ENCODE measurements at places on chromosomes 1 and 21.

DNA sequence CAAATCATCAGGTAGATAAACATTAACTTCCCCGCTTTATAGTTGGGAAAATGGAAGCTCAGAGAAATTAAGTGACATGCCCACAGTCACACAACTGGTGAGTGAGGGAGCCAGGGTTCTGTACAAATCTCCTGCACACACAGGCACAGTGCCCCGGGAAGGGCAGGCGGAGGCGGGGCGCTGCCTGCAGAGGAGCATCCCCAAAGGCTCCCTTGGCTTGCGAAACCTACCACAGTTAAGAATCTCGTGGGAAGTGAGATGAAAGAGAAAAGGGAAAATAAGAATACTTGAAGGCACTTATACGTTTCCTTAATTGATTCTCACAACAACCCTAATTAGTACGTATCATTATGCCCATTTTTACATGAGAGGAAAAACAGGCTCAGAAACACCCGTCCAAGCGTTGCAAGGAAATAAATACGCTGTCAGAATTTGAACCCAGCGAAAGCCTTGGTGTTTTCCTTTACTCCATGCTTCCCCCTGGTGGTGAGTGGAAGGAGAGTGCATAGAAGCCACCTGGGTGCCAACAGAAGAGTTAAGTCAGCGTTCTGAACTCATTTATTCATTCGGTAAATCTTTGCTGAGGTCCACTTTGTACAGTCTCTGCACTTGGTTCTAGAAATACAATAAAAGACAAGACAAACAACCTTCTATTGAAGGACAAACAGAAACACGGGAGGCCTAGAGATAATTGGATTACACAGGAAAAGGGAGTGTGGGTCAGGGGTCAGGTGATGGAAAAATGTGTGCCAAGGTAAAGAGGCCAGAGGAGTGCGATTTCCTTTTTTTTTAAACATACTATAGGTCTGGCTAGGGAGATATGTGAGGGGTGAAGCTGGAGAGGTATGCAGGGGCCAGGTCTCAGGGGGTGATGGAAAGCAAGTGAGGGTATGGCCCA is 28.4 kb downstream of the ACP6 start:
- no peaks in the 10 kb centered on the region for H3K27me3 ChIP-seq
- peaks cover 68% of the 10 kb centered on the region for H3K4me1 ChIP-seq
- no peak overlapping the region for H3K4me3 ChIP-seq
- DNase-seq: peak; percentile 60
- peaks cover 33% of the 10 kb centered on the region for H3K36me3 ChIP-seq

GRCh38 chr1:209443975-209444651 is 139.4 kb upstream of the CAMK1G start:
- H3K36me3 ChIP-seq: no peaks in the 10 kb centered on the region
- peaks cover 7% of the 10 kb centered on the region for H3K27me3 ChIP-seq
- H3K4me1 ChIP-seq: no peaks in the 10 kb centered on the region

DNA sequence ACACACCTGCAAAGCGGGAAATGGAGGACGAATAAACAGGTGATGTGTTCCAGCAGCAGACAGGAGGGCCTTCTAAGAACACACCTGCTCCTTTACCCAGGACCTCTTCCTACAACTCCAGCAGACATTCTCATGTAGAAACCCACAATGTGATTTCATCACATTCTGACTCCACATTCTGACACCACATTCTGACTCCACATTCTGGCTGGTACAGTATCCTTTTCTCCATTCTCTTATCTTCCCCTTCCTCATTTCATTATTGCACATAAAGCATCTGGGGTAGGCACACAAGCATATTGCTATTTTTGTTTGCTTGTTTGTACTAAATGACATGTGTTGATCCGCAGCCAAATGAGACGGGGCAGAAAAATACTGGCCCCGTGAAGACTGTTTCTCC is 3.6 kb upstream of the ZNF124 start:
- H3K27me3 ChIP-seq: no peaks in the 10 kb centered on the region
- peaks cover 1% of the 10 kb centered on the region for H3K4me1 ChIP-seq
- H3K4me3 ChIP-seq: no peak overlapping the region
- H3K36me3 ChIP-seq: peaks cover 4% of the 10 kb centered on the region
- no peak overlapping the region for H3K27ac ChIP-seq

GRCh38 chr1:14500041-14500440 is 98.4 kb upstream of the KAZN start:
- H3K27ac ChIP-seq: no peak overlapping the region
- no peak for DNase-seq
- no peaks in the 10 kb centered on the region for H3K4me1 ChIP-seq
- H3K4me3 ChIP-seq: no peak overlapping the region

DNA sequence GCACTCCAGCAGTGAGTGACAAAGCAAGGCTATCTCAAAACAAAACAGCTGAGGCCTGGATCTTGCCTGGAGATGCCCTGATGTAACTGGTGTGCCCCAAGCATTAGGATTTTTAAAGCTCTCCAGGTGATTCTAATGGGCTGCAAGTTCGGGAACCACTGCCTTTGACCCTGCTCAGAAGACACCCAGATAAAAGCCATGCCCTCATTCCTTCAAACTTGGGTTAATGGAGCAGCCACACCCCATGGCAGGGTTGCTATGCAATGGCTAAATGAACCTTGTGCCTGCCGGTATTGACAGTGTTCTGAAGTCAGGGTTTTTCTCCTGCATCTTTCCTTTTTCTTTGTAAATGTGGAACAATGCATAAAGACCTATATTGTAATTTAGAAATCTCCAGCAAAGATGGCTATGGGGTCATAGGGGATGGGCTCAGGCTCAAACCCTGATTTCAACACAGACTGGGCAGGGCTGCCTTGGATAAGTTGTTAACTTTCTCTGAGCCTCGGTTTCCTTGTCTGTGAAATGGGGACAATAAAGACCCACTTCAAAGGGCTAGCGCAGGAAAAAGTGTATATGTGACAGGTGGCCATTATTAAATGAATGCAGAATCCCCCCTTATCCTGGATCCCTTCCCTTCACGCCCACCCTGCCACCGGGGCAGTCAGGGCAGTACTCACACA is 453 bp downstream of the TFF3 start:
- H3K36me3 ChIP-seq: no peaks in the 10 kb centered on the region
- no peak overlapping the region for H3K4me3 ChIP-seq
- no peak overlapping the region for H3K27ac ChIP-seq
- peaks cover 7% of the 10 kb centered on the region for H3K4me1 ChIP-seq
- H3K27me3 ChIP-seq: no peaks in the 10 kb centered on the region

DNA sequence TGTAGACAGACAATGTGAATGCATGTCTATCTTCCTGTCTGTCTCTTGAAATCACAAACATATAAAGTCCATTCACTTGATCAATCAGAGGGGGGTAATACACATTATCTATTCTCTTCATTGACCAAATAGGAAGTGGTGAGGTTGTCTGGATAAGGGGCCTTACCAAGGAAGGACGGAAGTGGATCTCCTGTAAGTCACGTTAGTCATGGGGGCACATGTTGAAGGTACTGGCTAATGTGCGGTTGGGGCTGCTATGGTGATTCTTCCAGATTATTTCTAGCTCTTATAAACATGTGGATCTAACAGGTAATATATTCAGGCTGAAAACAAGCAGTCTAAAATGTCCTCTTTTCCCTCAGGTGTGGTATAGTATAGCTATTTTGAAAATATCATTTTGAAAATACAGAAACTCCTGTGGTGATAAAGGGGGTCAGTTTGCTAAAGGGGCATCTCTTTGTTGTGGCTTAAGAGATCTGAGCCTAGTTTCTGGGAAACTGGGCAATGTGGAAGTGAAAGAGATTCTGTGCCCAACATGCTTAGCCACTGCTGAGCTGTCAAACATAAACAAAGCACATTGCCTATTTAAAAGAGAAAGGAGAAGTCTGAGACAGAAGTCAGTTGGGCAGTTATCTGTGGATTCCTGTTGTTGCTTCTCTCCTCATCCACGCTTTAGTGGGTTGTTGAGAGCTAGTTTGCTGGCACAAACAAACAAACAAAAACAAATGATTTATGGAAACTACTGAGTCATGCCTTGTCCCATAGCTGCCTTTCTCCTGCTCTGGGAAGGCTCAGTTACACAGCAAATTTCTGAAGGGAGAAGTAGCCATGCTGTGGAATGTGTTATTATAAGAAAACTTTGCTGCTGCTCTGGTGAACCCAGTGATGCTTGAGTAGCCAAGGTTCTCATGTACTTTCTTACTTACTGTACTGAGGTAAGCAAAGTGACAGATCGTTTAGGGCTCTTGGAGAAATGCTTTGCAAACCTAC is 166.9 kb downstream of the HLX start:
- no peaks in the 10 kb centered on the region for H3K36me3 ChIP-seq
- DNase-seq: no peak
- no peaks in the 10 kb centered on the region for H3K27me3 ChIP-seq
- H3K27ac ChIP-seq: no peak overlapping the region

DNA sequence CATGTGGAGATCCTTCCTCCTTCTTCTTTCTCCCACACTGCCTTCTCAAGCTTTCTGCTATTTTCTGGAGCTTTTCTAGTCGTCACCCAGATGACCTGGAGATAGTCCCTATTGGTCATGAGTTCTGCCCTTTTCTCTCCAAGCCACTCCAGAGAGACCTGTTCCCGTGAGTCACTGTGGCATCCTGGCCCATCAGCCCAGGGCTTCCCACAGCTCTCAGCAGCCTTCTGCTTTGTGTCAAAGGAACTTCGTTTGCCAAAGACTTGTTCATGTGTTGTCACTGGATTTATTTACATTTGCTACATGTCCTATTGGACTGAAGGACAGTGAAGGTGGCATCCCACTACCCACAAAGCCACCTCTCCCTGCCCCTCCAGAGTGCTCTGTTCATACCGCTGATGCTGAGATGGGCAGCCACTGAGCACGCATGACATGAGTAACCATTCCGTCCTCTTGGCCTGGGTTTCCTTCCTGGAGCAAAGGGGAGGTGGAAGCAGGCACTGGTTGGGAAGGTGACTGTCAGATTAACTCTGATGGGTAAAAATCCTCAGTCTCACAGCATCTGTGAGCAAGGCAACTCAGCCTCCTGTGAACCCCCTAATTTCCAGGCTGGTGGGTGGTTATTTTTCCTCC is 119.2 kb downstream of the EDEM3 start:
- no peak overlapping the region for H3K27ac ChIP-seq
- no peak for DNase-seq
- peaks cover 7% of the 10 kb centered on the region for H3K27me3 ChIP-seq
- no peak overlapping the region for H3K4me3 ChIP-seq
- no peaks in the 10 kb centered on the region for H3K36me3 ChIP-seq
- no peaks in the 10 kb centered on the region for H3K4me1 ChIP-seq

GRCh38 chr1:212463565-212464285 is 31.0 kb downstream of the NENF start:
- H3K4me3 ChIP-seq: no peak overlapping the region
- H3K27ac ChIP-seq: no peak overlapping the region
- H3K4me1 ChIP-seq: no peaks in the 10 kb centered on the region
- no peaks in the 10 kb centered on the region for H3K36me3 ChIP-seq
- H3K27me3 ChIP-seq: no peaks in the 10 kb centered on the region
- DNase-seq: no peak

DNA sequence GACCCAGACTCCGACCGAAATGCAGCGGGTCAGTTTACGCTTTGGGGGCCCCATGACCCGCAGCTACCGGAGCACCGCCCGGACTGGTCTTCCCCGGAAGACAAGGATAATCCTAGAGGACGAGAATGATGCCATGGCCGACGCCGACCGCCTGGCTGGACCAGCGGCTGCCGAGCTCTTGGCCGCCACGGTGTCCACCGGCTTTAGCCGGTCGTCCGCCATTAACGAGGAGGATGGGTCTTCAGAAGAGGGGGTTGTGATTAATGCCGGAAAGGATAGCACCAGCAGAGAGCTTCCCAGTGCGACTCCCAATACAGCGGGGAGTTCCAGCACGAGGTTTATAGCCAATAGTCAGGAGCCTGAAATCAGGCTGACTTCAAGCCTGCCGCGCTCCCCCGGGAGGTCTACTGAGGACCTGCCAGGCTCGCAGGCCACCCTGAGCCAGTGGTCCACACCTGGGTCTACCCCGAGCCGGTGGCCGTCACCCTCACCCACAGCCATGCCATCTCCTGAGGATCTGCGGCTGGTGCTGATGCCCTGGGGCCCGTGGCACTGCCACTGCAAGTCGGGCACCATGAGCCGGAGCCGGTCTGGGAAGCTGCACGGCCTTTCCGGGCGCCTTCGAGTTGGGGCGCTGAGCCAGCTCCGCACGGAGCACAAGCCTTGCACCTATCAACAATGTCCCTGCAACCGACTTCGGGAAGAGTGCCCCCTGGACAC is 534 bp downstream of the C1orf56 start:
- peak; percentile 65 for DNase-seq
- H3K27me3 ChIP-seq: no peaks in the 10 kb centered on the region
- peak overlapping the region; percentile 82 for H3K4me3 ChIP-seq
- peaks cover 31% of the 10 kb centered on the region for H3K36me3 ChIP-seq

- peaks cover 12% of the 10 kb centered on the region for H3K4me1 ChIP-seq
- no peak overlapping the region for H3K4me3 ChIP-seq
- no peaks in the 10 kb centered on the region for H3K36me3 ChIP-seq
Measured at GRCh38 chr1:31183927-31184554, 55.6 kb downstream of the NKAIN1 start.

GRCh38 chr21:42567861-42568260 is 54.2 kb downstream of the SLC37A1 start:
- H3K4me3 ChIP-seq: no peak overlapping the region
- DNase-seq: no peak
- H3K27ac ChIP-seq: no peak overlapping the region
- H3K36me3 ChIP-seq: no peaks in the 10 kb centered on the region
- no peaks in the 10 kb centered on the region for H3K27me3 ChIP-seq

- DNase-seq: no peak
- no peaks in the 10 kb centered on the region for H3K36me3 ChIP-seq
- no peak overlapping the region for H3K27ac ChIP-seq
- peaks cover 11% of the 10 kb centered on the region for H3K4me1 ChIP-seq
- no peak overlapping the region for H3K4me3 ChIP-seq
- H3K27me3 ChIP-seq: peaks cover 19% of the 10 kb centered on the region
Measured at GRCh38 chr1:200311256-200311655, 98.6 kb downstream of the ZNF281 start.

DNA sequence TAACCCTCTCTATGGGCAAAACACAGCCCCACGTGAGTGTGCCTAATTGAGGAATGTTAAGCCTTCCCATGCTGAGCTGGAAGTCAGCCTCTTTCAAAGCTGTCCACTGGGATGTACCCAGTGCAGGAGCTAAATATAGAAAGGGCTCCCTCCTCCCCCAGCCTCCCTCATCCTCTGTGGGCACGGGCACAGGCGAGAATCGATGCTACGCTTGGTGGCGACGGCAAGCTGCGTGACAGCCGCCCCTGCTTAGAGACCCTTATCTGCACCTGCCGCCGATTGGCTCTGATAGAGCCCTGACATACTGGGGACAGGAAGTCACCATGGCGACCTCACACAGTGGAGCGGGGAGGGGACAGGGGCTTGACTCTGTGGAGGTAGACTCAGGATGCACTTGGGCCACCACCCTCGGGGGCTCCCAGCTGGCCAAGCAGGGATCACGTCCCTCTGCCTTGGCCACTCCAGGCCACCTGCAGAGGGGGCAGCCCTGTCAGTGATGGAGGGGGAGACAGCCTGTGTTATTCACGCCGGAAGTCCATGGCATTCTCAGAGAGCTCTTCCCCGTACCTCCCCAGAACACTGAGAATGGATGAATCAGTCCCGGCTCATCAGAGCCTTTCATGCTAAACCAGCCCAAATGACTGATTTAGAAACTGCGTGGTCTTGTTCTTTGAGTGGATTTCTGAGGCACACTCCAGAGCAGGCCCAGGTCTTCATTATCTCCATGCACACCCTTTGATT is 84.8 kb downstream of the KCND3 start:
- DNase-seq: peak; percentile 28
- no peaks in the 10 kb centered on the region for H3K36me3 ChIP-seq
- H3K4me1 ChIP-seq: peaks cover 23% of the 10 kb centered on the region

GRCh38 chr1:161020509-161021164 is at the start of gene F11R:
TSS of gene F11R (minus strand) at chr1:161021152. CDS start at chr1:161021073, 79 bp downstream.
- H3K4me3 ChIP-seq: peak within 1 kb of the TSS; percentile 85
- peaks cover 31% of the 10 kb centered on the region for H3K4me1 ChIP-seq
- peaks cover 4% of the 10 kb centered on the region for H3K27me3 ChIP-seq
- H3K27ac ChIP-seq: peak within 1 kb of the TSS; percentile 65
- peak; percentile 43 for DNase-seq
- H3K36me3 ChIP-seq: no peaks in the 10 kb centered on the region
